ENCODE measurements at places on chromosomes 11 and 22.
A peak's percentile ranks its signal among the peaks of the same experiment; 100 is the strongest.

DNA sequence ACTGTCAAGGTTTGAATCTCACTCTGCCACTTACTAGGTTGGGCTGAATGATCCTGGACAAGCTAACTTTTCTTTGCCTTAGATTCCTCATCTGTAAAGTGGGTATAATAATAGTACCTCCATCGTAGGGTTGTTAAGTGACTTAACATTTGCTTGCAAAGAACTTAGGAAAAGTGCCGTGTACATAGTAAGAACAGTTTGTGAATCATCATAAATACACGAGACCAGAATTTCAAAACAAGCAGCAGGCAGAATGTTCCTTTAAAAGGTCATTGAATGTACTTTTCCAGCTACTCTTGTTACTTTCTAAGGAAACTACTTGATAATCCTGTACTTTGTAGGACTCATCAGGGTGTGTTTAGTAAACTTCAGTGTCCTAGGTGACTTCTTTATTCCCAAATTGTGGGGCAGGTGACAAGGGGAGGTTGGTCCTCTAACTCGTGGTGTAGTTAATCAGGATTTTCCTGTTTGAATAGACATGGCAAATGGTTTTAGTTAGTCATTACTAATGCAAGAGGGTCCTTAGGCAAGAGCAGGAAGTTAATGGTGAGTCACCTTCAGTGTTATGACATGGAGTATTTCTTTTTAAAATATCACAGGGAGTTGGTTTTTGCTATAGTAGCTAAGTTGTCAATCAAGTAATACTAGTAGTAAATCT lies 67.9 kb downstream of the YAP1 start:
- DNase-seq, result no peak

DNA sequence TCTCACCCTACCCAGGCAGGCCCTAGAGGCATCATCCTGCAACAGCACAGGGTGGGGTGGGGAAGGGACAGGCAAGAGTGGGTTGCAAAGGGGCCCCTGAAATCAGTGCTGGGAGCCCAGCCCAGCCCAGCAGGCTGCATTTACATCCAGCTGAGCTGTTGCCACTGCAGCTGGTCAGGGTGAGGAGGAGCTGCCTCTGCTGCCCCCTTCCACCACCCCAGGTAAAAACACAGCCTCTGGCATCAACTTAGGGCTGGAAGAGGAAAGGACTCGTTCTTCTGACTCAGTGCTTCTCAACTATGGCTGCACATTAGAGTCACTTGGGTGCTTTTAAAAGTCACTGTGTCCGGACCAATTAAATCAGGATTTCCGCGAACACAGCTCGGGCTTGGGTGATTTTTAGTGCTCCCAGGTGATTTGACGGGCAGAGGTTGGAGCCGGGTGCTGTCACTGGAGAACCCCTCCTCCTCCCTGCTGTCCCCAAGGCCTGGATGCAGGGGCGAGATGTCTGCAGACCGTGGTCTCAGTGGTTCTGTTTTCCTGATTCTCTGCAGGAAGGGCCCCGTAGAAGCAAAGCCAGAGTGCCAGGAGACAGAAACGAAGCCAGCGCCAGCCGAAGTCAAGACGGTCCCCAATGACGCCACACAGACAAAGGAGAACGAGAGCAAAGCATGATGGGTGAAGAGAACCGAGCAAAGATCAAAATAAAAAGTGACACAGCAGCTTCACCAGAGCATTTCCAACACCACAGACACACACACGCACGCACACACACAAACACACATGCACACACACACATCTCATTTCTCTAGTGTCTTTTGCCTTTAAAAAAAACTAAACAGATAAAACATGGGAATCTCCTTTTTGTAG lies 39.4 kb upstream of the TTC12 start:
- DNase-seq, result no peak

GRCh38 chr11:123308077-123308476 lies 113.0 kb upstream of the CLMP start:
- no peak for DNase-seq

- DNase-seq, result no peak
Observed at GRCh38 chr11:21428796-21429195, 759.4 kb downstream of the NELL1 start.

- peak; percentile 30 for DNase-seq
Observed at GRCh38 chr11:84316866-84317555, 1030.8 kb upstream of the CCDC90B start.

DNA sequence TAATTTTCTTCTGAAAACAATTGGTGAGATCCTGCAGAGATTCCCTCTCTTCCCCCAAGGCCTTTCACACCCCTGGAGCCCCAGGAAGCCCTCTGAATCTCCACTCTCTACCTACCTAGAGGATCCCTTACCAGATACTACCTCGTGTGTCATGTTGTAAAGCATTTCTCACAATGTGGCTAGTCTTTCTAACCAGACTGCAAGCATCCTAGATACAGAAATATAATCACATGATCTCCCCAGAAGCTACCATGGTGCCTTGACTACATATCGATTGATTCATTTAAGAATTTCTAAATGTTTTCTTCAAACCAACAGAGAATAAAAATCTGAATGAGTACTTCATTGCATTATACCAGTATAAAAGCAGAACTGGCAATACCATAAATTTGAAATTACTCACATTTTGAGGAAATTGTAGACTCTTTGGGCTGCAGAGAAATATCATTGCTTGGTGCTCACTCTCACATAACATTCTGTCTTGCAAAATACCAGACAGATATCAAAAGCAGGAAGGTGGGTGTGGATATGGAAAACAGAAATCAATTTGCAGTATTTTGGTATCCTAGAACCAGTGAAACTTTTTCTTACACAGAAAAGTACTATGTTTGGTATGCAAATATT lies 113.5 kb downstream of the MAML2 start:
- no peak for DNase-seq

- DNase-seq, result no peak
Observed at GRCh38 chr22:29044657-29045176, 16.9 kb downstream of the C22orf31 start.

GRCh38 chr11:124359566-124359965 lies 24.7 kb downstream of the OR8B2 start:
- DNase-seq, result no peak

- no peak for DNase-seq
Observed at GRCh38 chr11:94737171-94737611, 31.0 kb upstream of the AMOTL1 start.

GRCh38 chr22:48702573-48703264 lies 1125.0 kb downstream of the BRD1 start:
- peak; percentile 68 for DNase-seq

- no peak for DNase-seq
Observed at GRCh38 chr11:65132988-65133700, 1.2 kb downstream of the SYVN1 start.

DNA sequence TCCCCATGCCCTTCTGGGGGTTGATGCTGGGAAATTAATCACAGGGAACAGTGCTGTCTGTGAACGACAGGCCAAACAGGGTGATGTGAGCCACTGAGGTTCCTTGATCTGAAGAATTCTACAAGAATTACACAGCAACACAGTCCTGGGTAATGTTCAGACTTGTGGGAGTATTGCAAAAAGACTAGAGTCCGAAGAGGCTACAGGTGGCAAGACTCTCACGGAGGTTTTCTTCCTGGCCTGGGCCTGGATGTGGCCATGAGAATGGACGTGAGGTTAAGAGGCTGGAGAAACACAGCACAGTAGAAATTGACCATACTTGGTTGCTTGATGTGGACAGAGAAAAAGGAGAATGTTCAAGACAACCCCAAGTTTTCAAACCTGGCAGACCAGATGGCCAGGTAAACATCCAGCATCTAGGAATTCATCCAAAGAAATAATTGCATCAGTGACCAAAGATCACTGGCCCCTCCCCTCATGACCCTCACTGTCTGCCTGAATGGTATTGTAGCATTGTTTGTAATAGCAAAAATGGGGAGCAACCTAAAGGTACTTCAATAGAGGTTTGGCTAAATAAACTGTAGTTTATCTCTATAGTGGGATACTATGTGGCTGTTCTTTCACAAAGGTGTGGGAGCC lies 70.8 kb downstream of the COMMD9 start:
- DNase-seq, result no peak

- no peak for DNase-seq
Observed at GRCh38 chr11:40444151-40444550, 1015.3 kb downstream of the LRRC4C start.

GRCh38 chr11:33944693-33945424 lies 53.0 kb upstream of the LMO2 start:
- DNase-seq, result no peak

- DNase-seq, result peak; percentile 20
Observed at GRCh38 chr22:44130076-44130711, 50.5 kb upstream of the PARVG start.

- DNase-seq, result no peak
Observed at GRCh38 chr11:123054301-123055065, 7.5 kb downstream of the HSPA8 start.

DNA sequence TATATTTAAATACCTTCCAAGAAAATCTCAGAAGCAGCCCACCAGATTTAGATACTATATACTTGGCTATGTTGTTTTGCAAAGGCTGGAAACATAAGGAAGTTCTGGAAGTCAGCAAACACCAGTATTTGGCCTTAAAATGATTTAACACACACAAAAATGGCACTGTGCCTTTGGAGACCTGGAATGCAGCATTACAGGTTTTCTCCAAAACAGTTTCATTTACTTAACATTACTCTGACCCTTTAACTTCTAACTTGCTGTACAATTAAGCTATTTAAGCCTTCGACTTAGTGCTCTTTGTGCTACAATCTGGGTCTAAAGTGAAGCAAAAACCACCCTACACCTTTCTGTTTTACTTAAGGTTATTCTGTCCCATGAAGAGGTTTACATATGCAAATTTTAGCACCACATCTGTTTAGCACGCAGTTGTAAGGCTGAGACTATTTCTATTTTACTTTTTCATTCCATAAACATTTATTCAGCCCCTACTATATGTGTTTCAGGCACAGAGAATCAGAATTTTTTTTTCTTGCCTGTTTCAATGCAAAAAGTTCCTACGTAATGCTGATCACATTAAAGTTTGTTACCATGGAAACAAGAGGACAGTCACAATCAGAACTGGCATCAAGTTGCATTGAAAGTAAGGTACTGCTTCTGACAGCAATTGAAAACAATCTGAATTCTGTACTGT lies 70.3 kb downstream of the MAML2 start:
- DNase-seq, result no peak

- DNase-seq, result no peak
Observed at GRCh38 chr11:117693344-117693743, 103.7 kb downstream of the DSCAML1 start.

- no peak for DNase-seq
Observed at GRCh38 chr11:28529540-28530410, 421.6 kb downstream of the METTL15 start.

DNA sequence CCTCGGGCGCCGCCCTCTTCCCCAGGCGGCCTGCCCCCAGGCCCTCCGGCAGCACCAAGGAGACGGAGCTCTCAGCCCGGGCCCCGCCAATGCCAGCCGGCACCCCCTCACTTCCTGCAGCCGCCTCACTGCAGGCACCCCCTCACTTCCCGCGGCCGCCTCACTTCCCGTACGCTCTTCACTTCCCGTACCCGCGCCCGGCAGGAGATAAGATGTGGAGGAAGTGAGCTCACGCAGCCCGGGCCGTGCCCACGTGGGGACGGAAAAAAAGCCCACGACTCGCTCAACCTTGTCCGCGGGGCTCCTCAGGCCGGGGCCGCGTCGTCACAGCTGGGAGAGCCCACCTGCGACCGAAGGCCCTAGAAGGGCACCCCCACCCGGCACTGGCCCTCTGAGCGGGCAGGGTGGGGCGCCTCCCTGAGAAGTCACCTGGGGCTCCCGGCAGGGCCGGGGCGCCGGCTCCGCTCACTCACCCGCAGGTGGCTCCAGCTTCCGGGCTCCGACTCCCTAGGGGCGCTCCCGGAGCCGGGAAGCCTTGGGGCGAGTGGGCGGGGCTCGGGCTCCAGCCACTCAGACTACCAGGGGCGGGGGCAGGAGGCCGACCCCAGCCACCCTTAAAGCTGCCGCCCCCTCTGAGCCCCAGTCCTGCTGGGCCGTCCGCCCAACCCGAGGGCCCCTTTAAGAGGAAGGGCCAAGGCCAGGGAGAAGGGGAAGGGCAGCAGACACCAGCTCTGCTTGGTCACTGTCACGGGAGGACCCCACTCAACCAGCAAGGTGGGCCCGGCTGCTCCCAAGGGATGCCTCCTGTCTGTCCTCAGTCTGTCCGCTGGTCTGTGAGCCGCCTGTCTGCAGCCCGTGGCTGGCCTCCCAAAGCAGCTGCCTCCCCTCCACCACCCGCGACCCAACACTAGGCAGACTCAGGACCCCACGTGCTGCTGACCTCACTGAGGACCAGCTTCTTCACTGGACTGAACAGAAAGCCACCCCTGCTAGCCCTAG lies 31.4 kb downstream of the PISD start:
- peak; percentile 84 for DNase-seq

GRCh38 chr11:116731821-116732220 lies 41.0 kb downstream of the BUD13 start:
- no peak for DNase-seq

DNA sequence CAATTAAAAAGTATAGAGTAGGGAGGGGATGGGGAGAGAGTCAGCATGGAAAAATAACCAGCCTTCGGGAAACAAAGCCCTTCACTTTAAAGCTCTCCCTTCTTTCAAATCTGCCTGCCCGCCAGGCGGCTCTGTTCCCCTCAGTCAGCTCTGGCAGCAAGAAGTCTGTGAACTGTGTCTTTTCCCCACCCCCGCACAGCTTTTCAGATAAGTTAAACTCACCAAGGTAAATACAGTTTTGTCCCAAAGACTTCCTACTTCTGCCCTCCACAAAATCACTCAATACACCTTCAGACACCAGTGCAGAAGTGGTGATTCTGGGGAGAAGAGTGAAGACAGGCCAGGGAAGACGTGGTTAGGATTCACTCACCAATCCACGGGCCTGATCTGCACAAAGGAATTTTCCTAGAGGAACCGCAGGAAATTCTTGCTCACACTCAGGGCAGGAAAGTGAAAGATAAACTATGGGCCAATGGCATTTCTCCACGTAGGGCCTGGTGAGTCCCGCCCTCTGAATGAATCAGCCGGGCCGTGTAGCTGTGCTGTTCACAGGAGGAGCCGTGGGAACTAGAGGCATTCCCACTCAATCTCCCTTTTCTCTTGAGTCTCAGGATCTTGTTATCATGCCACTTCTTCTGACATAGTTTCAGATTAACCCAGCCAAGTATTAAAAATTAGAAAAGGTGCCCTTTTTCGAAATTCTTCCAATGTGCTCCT lies at the start of gene TRIM5:
TSS of gene TRIM5 (minus strand) at position 429 of the 717 bp plus-strand sequence. CDS start 4,897 bp downstream, outside the sequence.
- DNase-seq, result peak; percentile 90

- no peak for DNase-seq
Observed at GRCh38 chr22:27905653-27906052, 13.4 kb downstream of the PITPNB start.

GRCh38 chr11:94139416-94139815 lies 10.8 kb downstream of the PANX1 start:
- no peak for DNase-seq

DNA sequence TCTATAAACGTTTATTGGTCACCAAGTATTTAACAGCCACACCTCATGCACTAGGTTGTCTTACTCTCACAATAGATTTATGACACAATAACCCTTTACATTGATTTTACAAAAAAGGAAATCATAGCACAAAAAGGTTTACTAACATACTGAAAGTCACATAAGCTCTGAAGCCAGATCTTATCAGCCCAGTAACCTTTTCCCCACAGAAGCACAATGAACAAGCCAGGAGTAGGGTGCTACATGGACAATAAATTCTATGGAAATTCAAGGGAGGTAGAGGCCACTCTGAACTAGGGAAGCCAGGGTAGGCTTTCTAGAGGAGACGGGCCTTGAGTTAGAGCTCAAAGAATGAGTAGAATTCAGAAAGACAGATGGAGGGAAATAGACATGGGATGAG lies 633.5 kb upstream of the CADM1 start:
- no peak for DNase-seq
